ENCODE measurements at places on chromosomes 5 and 9.

DNA sequence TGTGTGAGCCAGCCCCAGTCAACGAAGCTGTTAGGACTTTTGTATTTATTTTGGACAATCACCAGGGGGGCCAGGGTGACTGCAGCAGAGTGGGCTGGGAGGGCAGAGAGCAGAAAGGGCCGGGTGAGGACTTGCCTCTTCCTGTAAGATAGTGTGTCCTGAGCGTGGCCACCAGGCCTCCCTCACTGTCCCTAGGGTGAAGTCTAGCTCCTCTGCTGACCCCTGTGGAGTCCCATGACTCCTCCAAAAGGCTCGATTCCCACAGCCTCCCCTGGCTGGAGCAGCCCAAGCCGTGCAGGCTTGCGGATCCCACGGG, 147.8 kb downstream of the RXRA start:
- DNase-seq, result no peak

GRCh38 chr9:69158471-69158870, 15.6 kb upstream of the TJP2 start:
- no peak for DNase-seq

DNA sequence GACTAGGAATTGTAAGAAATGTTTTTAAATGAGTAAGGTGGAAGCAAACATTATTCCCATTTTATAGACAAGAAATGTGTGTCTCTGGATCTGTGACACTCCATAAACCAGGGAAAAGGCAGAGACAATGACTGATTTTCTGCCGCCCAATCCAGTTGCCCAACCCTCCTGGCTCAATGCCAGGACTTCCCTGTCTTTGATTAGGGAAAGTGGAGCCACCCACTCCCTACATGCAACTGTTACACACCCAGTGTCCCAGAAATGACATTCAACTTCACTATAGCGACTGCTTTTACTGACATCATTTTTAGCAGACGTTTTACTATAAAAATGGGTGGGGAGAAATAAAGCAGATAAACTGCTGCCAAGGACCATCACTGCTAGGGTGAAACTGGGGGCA, 79.7 kb downstream of the THBS4 start:
- DNase-seq, result no peak

GRCh38 chr5:33679791-33680190, 212.0 kb downstream of the ADAMTS12 start:
- no peak for DNase-seq

DNA sequence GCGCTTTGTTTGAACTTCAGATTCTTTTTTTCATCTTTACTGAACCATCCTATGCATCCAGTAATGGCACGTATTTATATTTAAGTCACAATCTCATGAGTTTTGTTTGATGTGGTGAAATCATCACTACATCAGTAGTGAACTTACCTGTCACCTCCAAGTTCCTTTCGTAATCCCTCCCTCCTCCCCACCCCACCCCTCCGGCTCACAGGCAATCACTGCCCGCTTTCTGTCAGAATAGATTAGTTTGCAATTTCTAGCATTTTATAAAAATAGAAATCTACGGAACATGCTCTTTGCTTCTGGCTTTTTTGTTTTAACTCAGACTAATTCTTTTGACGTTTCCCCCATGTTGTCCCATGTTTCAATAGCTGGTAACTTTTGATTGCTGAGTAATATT, 305.4 kb upstream of the IRX4 start:
- no peak for DNase-seq

DNA sequence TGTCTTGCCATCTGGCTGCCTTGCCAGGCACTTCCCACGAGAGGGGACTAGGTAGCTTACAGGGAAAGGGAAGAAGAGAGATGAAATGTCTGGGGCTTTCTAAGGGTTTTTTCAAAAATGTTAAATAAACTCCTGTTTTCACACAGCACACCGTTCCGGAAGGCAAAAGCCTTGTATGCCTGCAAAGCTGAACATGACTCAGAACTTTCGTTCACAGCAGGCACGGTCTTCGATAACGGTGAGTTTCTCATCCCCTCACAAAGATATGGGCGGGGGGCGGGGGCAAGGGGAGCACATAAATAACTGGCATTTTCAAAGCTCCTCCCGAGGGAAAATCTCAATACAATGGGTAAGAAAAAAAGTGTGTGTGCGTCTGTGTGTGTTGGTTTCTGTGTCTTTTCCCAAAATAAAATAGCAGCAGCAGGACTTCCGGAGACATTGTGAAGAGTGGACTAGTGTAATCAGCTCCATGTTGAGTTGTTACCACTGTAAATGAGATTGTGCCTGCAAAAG, 189.6 kb downstream of the NR3C1 start:
- no peak for DNase-seq

DNA sequence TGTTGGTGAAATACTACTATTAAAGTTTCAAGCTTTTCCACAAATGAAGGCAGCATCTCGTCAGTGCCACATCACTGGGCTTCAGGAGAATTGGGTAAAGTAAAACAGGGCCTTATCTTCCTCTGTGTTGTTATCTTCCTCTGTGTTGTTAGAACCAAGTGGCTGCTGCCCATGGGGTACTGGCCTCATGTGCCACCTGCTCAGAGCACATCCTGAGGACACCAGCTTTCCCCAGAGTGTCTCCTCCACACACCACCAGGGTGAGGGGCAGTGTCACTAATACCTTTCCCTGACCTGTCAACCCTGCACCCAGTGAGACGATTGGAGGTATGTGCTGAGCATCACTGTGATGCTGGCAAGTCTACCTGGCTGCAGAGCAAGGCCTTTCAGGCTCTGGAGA, 499.9 kb downstream of the SEMA5A start:
- DNase-seq, result no peak

DNA sequence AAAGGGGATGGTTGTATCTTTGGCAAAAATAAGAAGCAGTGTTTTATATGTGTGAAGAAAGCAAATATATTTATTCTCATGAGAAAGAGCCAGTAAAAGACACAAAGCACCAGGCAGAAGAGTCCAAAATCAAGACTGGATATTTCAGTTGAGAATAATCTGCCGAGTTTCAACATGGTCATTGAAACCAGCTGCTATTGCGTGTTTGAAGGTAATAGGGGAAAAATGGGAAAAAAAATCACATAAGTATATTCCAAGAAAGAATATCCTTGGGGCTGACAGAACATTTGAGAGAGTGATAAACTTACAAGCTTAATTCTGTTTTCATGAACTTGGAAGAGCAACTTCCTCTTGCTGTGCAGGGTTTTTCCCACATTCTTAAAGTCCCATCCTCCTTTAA, 79.9 kb downstream of the ISOC1 start:
- DNase-seq, result no peak

DNA sequence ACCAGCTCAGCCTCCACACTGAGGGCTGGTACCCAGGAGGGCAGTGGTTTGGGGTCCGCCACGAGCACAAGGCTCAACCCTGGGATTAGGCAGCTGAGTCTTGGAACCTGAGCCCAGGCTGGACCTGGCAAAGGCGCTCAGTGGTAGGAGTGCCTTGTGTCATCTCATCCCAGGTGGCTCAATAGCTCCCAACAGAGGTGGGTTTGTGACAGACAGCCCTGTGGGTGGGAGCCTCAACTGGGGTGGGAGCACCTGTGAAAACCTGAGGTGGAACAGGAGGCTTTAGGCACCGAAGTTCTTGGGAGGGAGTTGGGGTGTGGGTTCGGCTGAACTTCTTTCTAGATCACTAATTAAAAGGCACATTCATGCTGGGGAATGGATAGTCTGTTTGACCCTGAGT, 35.2 kb upstream of the SMU1 start:
- no peak for DNase-seq

- DNase-seq, result no peak
Observed at GRCh38 chr5:157080286-157080685, 21.4 kb upstream of the HAVCR1 start.

DNA sequence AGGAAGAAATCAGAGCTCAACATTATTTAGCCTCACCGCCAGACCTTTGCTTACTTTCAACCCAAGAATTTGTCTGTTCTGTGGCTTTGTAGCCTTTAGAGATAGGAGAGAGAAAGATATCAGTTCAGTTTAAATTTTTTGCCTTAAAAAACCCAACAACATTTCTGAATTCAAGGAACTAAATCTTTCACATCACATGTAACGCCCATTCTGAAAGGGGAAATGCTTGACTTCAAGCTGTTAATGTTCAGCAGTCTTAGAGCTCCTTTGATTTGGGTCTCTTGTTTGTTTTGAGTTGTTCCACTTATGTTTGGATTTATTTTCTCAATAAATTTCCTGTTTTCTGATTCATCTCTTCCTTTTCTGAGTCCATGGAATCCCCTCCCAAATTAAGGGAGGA, 294.5 kb downstream of the ARHGAP26 start:
- no peak for DNase-seq

DNA sequence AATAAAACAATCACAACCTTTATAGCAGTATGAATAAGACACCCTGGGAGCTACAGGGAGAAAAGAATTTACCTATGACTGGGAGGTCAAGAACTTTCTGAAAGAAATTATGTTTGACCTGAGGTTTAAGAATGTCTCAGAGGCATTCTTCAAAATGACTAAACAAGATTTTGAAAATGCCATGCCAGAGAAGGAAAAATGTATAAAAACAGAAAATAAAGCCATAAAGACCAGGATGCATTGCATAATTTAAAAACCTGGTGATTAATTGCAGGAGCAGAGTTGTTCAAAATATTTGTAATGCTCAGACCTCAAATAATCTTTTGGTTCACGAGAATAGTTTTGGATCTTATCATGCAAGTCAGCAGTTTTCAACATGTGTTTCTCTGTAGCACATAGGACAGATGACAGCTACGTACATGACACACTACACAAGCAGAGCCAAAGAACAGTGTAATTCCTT, 954.7 kb upstream of the ARRDC3 start:
- no peak for DNase-seq

DNA sequence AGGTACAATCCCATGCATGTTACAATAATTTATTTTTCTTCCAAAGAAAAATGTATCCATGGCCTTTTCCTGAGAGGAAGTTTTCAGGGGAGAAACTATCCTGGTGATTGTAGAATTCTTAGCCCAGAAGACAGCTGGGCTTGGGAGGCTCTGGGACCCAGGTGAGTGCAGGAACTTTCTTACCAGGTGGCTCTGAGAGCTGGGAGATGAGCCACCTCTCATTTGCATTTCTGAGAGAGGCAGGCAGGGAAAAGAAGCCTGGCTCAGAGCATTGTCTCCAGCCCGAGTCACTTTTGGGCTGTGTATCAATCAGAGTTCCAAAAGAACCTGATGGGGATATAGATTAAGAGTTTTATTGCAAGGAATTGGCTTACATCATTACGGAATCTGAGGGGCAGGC, 52.7 kb downstream of the ALG2 start:
- peak; percentile 38 for DNase-seq

GRCh38 chr9:132973713-132974112, 4.8 kb upstream of the GFI1B start:
- DNase-seq, result no peak

DNA sequence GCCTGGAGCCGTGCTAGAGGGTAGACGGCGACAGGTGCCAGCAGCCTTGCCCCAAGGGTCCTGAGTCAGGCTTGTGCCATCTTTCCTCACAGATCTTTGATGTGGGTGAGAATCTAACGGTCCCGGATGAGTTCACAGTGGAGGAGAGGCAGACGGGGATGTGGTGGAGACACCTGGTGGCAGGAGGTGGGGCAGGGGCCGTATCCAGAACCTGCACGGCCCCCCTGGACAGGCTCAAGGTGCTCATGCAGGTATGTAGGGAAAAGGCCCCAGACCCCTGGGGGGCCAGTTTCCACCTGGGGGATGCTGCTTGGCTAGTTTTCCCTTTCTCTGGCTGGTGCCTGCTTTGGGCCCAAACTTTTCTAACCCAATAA, 24.0 kb downstream of the PTGES2 start:
- DNase-seq, result peak; percentile 37

GRCh38 chr5:8188874-8189565, 320.1 kb downstream of the MTRR start:
- DNase-seq, result no peak

DNA sequence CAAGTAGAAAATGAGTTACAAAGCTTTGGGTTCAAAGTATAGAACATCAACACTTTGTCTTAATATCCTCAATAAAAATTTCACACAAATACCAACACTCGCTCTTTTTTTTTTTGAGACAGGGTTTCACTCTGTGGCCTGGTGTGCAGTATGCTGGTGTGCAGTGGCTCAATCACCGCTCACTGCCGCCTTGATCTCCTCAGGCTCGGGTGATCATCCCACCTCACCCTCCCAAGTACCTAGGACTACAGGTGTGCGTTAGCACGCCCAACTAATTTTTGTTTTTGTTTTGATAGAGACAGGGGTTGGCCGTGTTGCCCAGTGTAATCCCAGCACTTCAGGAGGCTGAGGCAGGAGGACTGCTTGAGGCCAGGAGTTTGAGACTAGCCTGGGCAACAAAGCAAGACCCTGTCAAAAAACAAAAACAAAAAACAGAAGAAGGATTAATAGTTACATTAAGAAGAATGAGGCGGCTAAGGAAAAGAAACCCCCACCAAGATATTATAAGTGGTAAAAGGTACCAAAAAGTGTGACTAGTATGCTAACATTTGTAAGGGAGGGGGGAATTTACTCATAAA, 20.3 kb downstream of the FNBP1 start:
- no peak for DNase-seq

- DNase-seq, result no peak
Observed at GRCh38 chr5:1504617-1505016, 19.1 kb downstream of the LPCAT1 start.

GRCh38 chr5:21049901-21050300, 1061.9 kb upstream of the CDH18 start:
- DNase-seq, result no peak

- DNase-seq, result no peak
Observed at GRCh38 chr5:139744471-139745131, 51.0 kb upstream of the PSD2 start.

DNA sequence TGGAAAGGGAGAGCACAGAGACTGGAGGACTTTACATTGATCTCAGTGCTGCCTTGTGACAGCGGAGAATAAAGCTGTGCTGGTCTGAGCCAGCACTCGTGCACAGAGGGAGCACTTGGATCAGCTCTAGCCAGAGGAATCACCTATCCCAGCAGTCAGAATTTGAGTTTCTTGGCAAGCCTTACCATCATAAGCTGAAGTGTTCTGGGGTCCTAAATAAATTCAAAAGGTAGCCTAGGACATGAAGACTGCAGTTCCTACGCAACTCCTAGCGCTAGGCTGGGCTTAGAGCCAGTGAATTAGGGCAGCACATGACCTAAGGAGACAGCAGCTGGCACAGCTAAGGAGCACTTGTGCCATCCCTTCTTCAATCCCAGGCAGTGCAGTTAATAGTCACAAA, 119.5 kb downstream of the HMHB1 start:
- DNase-seq, result no peak

DNA sequence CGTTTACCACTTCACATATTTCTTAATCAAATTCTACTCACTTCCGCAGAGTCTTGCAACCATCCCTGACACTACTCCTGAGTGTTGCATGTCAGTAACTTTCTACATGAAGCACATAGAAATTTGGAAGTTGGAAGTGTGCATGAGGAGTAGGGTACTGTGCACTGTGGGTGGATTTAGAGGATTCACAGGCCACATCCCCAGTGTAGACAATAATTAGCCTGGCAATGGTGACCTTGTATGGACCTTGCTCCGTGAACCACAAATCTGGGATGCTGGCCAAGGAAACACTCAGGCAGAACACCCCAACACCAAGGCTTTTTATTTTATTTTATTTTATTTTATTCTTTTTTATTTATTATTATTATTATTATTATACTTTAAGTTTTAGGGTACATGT, 25.5 kb downstream of the CTSL start:
- no peak for DNase-seq
